HFF-Myc (cell line): ENCODE measurements at places on chromosomes 4 and X.

GRCh38 chr4:96354036-96354712 is 514.3 kb downstream of the PDHA2 start:
- no peak for DNase-seq

DNA sequence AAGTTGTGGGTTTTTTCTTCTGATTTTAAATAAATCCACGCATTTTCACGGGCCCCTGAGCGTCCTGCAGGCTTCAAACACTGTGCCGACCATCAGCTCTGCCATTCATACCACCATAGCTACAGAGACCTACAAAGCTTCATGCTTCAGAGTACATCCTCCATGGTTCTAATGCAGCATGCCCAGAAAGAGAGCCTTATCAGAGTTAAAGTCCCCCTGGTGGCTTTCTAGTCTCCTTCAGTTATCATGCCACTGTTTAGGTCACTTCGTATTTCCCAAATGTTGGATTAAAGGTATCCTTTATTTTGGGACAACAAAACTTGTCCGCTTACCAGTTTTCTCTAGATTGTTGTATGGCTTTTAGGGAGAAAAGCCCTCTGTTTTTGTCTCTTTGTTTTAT is 66.7 kb upstream of the VCX2 start:
- no peak for DNase-seq

GRCh38 chr4:173699841-173700475 is 169.9 kb upstream of the HAND2 start:
- no peak for DNase-seq

GRCh38 chr4:76954489-76954888 is 4.9 kb downstream of the SEPTIN11 start:
- no peak for DNase-seq

- no peak for DNase-seq
Measured at GRCh38 chr4:78695910-78696309, 80.2 kb upstream of the BMP2K start.

- no peak for DNase-seq
Measured at GRCh38 chrX:7904562-7904961, 22.7 kb downstream of the PNPLA4 start.

DNA sequence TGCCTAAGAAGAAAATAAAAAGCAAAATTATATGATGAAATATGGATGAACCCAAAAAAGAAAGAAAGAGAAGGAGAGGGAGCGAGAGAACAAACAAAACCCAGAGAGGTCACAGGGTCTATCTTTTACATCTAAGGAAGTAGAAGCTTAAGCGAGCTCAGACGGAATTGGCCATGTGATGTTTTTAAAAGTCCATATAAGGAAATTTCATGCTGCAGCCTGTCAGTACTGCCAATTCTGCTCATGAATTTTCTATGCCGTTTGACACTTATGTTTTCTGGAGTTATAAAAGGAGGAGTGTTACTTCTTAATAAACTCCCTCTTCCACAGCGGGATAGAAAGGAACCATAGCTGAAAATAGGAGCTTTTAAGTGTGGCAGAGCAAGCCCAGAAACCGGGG is 32.9 kb upstream of the DCX start:
- DNase-seq = no peak

DNA sequence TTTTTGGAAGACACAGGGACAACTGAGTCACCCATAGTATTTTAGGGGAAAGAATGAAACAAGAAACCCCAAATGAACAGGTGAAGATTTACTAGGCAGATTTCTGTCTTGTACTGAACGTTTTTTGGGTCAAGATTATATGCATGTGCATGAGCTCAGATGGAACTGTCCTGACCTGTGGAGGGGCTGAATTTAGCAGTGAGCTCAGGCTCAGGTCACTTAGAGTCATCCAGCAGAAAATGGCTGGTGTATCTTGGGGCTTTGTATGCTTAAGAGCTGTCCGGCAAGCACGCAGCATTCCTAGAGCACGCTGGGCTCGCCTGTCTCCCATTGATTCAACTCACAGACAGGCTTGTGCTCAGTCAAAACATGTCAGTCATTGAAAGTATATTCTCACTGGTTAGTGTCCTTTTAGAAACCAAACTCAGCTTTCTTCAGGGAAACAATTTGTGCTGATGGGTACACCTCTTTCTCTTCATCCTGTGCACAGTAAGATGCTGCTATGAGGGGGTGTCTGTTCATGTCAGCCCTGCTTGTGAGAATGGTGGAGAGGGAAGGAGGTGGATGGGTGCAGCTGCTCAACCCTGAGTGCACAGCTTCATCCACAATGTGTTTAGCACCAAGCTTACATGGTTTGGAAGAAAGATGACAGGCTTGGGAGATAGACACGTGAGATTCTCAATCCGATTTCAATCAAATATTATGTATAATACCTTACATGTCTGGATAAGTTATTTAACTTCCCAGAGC is 47.5 kb upstream of the PDLIM3 start:
- no peak for DNase-seq

DNA sequence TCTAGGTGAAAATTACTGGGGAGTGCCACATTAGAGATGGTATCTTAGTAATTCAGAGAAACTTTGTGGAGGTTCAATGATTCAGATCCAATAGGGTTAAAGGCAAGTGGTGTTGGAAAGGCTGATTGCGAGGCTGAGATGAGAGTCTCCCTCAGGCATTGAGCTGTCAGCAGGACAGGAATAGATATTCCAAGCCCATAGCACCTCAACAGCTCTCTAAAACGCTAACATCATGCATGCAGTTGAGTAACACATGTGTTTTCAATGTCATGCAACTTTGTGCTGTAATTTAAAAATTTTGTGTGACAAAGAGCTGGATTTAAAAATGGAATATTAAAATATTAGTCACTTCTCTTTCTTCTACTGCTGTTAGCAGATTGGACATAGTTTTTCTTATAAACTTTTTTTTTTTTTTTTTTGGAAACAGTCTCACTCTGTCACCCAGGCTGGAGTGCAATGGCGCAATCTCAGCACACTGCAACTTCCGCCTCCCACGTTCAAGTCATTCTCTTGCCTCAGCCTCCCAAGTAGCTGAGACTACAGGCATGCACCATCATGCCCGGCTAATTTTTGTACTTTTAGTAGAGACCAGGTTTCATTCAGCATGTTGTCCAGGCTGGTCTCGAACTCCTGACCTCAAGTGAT is 173.5 kb upstream of the C1QTNF7 start:
- DNase-seq = no peak

- no peak for DNase-seq
Measured at GRCh38 chr4:87025023-87025613, 90.3 kb downstream of the AFF1 start.

GRCh38 chr4:18318682-18319388 is 297.3 kb upstream of the LCORL start:
- no peak for DNase-seq

- no peak for DNase-seq
Measured at GRCh38 chrX:24055043-24055356, 244 bp downstream of the EIF2S3 start.

DNA sequence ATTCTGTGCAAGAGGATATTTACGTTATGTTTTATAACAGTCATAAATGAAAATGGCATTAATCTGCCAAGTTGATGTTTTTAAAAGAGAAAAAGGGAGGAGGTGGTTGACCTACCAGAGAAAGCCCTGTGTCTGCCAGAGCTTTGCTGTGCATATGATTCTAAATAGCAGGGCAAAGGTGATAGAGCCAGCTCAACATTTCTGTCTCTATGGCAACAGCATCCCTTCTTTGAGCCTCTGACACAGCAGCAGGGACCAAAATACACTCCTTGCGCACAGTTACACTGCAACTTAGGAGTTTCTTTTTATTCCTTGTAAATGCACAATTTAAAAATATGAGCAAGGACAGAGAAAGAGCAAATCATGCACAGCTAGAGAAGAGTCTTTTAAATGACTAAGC is 133.3 kb upstream of the RAI2 start:
- DNase-seq = no peak

- DNase-seq = no peak
Measured at GRCh38 chr4:100721077-100721476, 203.3 kb upstream of the EMCN start.

- DNase-seq = no peak
Measured at GRCh38 chr4:124321364-124321763, 391.2 kb downstream of the ANKRD50 start.
